ENCODE measurements at places on chromosomes 4 and X.
A peak's percentile ranks its signal among the peaks of the same experiment; 100 is the strongest.

GRCh38 chr4:71586087-71586763 is 197.7 kb downstream of the GC start:
- no peak for DNase-seq

- DNase-seq, result peak; percentile 43
Observed at GRCh38 chr4:15702941-15703403, at the start of gene BST1. BST1 (plus strand) TSS chr4:15703065; CDS start chr4:15703145, 80 bp downstream.

DNA sequence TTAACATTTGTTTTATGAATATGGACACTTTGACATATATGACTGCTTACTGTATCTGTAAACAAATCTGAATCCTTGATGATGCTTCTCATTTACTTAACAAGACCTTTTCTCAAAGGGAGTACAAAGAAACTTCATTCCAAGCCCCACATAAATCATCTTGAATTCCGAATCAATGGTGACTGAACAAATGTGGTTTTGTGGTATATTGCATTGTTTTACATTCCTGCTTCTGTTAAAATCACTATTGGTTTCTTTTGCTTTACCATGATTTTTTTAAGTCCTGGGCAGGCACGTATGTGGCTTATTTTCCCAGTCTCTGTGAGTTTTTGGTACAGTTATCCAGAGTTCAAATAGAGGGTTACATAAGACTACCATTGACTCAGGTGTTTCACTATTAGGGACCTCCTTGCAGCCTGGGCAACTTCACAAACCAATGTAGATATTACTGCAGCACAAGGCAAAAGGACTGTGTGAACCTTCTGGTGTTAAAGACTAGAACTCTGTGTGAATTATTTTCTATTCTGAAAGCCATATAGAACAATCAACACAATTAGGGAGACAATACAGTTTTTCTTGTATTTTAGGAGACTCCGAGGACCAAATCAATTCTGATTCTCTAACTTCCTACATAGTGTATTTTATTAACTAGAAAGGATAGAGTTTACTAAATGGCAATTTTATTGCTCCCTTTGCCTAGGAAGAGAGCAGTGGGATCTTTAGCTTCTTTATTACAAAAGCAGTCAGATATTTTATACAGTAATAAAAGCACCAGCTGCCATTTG is 196.4 kb downstream of the GALNTL6 start:
- no peak for DNase-seq

- DNase-seq, result no peak
Observed at GRCh38 chrX:54171527-54172250, 11.4 kb downstream of the FAM120C start.

- DNase-seq, result no peak
Observed at GRCh38 chr4:151688003-151688784, 72.6 kb downstream of the GATB start.

DNA sequence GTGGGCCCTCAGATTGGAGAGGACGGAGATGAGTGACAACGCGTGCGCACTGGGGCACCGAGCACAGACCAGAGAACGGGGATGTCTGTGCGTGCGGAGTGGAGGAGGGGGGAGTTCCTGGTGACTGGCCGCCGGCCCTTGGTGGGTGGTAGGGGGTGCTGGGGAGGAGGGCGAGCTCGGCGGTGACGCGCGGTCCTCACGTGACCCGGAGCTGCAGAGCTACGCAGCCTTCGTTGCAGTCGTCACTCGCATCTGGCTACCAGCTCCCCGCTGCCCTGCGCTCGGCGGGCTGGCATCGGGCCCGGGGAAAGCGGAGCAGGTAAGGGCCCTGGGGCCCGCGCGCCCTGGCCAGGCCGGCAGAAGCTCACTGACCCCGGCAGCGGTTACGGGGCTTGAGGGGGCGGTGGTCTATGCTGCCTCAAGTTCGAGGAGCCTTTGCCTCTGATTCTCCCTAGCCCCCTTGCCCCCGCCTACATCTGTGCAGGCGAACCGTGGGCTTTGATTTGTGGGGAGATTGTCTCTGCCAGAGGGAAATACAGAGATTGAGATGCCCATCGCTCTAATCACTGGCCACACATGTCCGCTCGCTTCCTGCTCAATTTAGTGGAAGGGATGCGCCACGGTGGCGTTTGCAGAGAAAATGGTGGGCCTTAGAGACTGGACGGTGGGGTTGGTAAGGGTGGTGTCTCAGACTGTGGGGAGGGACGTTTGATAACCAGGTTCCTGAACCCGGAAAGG is at the start of gene ARMCX4:
ARMCX4 (plus strand) TSS at position 245 of the 738 bp plus-strand sequence. CDS start 3,134 bp downstream, outside the sequence.
- peak; percentile 8 for DNase-seq

GRCh38 chr4:6359536-6360308 is 90.1 kb downstream of the WFS1 start:
- DNase-seq, result no peak

DNA sequence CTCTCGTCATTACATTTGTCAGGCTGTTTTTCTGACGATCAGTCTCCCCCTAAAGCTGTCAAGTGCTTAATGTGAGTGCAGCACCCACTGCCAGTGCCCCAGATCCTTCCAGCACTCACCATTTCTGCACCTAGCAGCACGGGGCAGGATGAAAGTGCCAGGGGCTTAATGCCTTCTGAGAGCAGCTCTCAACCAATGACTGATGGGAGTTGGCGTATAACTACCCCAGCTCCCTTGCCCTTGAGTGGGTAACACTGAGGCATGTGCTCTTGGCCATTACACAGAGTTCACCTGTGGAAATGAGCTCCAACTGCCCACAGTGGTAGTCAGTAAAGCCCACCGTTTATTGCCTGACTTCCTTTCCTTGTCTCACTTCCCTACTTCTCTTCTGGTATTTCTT is 226.2 kb upstream of the BCOR start:
- DNase-seq, result no peak

Data from activated T-cell treated with anti-CD3 and anti-CD28 coated beads for 1 hour (primary cell).